ENCODE measurements at places on chromosomes 12 and 14.
A peak's percentile ranks its signal among the peaks of the same experiment; 100 is the strongest.

DNA sequence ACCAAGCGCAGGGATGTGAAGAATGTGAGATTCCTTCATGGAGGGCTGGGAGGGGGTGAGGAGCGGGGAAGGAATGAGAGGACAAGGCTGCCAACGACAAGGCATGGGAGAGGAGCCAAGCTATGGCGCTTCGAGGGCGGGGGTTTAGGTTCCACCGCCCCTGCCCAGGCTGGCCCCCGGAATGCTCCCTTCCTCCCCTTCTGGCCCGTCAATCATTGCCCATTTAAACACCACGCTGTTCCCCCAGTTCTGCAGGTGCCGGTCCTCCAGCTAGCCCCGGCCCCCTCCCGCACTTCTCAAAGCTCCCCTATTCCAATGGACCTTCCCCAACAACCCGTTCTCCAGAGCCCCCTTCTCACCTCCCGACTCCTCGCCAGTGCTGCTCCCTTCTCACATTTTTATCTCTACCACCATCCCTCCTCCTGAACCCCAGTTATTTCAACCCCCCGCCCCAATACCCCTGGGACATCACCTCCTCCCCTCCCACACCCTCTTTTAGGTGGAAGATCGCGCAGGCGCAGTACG is 428 bp downstream of the RNF41 start:
- no peak for DNase-seq

GRCh38 chr12:89951050-89951693 is 242.5 kb upstream of the ATP2B1 start:
- DNase-seq = peak; percentile 48

- no peak for DNase-seq
Observed at GRCh38 chr14:60241091-60241490, 7.9 kb upstream of the PPM1A start.

GRCh38 chr14:102474934-102475333 is 34.6 kb downstream of the ANKRD9 start:
- DNase-seq = no peak

DNA sequence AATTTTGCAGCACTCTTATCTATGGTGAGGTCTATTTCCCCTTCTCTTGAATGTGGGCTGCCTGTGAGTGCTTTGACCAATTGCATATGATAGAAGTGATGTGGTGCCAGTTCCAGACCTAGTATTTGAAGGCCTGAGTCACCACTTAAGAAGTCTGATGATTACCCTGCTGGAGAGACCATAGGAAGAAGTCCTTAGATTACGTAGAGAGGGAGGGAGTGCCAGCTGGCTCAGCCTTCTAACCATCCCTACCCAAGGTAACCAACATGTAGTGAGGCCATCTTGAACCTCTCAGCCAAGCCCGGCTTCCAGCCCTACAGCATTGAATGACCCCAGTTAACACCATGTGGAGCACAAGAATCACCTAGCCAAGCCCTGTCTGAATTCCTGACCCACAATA is 166.9 kb downstream of the NELL2 start:
- DNase-seq = no peak

- peak; percentile 22 for DNase-seq
Observed at GRCh38 chr14:94423453-94424056, 29.0 kb downstream of the SERPINA11 start.

DNA sequence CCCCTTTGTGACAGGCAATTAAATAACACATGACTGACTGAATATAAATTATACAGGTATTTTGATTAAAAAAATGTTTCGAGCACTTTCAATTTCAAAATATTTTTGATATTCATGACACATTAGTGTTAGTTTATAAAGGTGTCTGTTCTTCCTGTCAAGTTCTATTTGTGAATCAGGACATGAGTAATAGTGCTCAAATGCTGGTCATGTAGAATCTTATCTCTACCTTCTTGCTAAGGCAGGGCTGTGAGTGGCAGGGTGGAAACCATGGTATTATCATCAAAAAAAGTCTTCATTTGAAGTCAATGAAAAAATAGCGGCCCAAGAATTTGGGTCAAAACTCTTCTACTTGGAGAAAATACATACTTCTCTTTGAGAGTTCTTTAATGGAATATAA is 250.2 kb downstream of the DACT1 start:
- no peak for DNase-seq

GRCh38 chr12:89243771-89244170 is 108.5 kb downstream of the DUSP6 start:
- no peak for DNase-seq

GRCh38 chr12:64147011-64147631 is 75.0 kb downstream of the KICS2 start:
- no peak for DNase-seq

DNA sequence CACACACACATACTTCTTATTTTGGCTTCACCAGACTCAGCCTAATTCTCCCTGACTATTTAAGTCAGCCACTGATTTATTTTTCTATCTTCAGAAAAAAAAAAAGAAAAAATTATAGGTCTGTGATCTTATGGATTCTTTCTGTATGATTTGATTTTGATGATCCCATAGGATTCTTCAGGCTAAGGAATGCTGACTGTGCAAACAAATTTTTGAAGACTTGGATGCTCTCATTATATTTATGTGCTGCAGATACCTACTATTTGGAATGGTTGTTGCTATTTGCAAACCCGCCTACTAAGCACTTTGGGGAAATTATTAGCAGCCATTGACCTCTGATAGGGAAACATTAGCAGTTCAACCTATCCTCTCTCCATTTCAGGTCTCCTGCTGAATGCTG is 4.0 kb upstream of the ANO4 start:
- no peak for DNase-seq

- DNase-seq = no peak
Observed at GRCh38 chr14:40232302-40232701, 800.1 kb upstream of the FBXO33 start.

DNA sequence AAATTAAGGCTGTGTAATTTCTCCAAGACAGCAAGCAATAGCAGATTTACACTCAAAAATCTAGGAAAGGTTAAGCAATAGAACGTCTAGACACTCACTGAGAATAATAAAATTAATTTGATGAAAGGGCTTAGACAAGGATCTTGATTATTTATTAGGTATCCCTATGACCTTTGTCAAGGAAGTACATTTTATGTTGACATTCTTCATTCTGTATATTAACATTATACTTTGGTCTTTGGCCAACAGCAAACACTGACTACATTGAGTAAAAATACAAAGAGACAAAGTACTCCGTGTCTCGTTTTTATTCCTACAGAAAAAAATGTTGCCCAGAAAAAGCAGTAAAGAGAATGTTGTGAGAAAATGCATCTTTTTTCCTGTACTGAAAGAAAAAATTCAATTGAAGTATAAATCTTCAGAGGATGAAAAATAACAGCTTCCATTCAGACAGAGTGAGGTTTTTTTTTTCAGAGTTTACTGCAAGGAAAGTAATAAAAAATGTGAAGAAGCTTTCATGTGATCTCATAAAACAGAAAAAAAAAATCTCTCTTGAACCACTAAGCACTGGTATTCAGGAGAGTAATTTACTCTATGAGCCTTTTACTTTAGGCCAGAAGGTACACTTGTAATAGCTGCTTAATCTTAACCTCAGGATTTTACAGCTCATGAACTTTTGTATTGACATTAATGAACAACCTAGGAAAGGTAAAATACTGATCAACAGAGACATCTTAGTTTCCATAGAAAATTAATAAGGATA is 605.0 kb downstream of the FSCB start:
- no peak for DNase-seq

DNA sequence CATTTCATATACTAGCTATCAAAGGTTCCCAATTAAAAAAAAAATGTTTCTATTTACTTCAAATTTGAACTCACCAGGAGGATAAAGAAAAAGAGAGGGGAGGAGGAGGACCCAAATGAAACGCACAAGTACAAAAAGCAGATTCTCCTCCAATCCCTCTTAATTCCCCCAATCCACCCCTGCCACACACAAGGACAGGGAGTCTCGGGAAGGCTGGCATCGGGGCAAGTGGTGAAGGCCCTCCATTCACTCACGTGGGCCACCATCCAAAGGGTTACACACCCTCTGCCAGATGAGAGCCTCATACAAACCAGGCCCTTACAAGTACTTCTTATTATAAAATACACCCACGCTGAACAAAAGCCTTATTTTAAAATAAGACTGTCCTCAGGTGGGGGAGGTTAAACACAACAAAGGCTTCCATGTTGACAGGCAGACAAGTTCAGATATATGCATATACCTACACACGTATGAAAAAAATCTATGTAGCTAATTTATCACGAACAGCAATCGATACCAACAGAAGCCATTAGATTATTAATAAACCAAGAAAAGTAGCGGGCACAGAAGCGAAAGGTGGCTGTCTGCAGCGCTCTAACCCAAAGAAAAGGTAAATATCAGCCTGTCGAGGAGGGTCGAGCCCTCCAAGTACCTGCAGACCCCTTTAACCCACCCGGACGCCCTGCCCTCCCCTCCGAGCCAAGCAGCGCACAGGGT is 1.5 kb downstream of the ATP2B1 start:
- peak; percentile 25 for DNase-seq

DNA sequence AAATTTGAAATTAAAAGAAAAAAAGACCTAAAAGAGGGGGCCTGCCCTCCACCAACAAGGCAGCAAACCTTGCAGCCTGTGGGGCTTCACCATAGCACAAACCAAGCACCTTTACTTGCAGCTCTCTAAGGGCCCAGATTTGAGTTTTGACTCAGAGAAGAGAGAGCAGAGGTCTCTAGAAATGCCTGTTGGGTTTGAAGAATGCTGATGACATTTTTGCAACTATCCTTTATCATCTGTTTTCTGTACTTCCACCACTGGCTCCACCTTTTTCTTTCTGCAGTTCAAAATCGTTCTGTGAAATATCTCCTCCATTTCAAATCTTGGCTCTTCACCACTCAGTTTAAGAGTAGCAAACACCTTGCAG is 83.8 kb upstream of the HMGA2 start:
- DNase-seq = no peak

- no peak for DNase-seq
Observed at GRCh38 chr12:16955083-16955657, 349.2 kb upstream of the LMO3 start.

- no peak for DNase-seq
Observed at GRCh38 chr12:66599816-66600215, 79.1 kb downstream of the GRIP1 start.

DNA sequence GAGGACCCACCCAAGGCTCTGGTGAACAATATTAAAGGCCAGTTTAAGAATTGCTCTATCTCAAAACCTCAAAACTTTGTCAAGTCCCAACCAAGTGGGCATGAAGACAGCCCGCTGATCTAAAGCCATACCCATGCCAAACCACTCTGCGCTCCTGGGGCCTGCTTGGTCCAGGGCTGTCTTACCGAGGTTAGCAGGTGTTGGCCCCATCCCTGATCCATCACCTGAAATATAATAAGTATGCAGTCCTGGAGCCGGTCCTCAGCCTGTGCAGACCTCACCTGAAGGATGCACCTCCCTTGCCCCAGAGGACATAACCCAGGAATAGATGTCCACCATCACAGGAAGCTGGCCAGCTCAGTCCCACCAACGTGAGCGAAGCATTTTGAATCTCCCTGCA is 198.3 kb upstream of the FKBP4 start:
- no peak for DNase-seq

GRCh38 chr12:71947645-71948105 is 9.0 kb downstream of the TPH2 start:
- DNase-seq = no peak

- no peak for DNase-seq
Observed at GRCh38 chr12:103494734-103495468, 867 bp downstream of the C12orf42 start.

GRCh38 chr14:75885829-75886228 is 96.0 kb downstream of the TGFB3 start:
- DNase-seq = no peak

GRCh38 chr12:128980623-128981022 is 127.3 kb downstream of the GLT1D1 start:
- no peak for DNase-seq

DNA sequence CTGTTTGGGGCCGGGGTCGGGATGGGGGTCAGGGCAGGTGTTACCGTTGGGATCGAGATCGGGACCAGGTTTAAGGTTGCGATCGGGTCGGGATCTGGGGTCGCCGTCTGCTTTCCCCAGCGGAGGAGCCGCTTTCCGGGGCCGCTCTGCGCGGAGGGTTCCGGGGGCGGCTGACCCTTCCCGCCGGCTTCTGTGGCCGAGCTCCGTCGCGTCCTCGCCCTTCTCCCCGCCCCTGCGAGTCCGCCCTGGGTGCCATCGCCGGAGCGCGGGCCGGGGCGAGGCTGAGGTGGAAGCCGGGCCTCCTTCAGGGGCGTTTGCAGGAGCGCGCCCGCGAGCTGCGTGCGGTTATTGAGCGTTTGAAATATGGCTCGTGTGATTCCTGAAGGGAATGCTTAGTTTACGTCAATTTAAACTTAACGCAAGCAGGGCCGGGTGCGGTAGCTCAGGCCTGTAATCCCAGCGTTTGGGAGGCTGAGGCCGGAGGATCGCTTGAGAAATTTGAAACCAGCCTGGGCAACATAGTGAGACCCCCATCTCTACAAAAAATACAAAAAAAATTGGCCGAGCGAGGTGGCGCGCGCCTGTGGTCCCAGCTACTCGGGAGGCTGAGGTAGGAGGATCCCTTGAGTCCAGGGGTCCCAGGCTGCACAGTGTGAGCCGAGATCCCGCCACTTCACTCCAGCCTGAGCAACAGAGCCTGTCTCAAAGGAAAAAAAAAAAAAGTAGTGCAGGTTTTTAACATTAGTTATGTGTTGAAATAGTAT is 620 bp downstream of the PGAM5 start:
- no peak for DNase-seq

- no peak for DNase-seq
Observed at GRCh38 chr12:7175493-7175892, 14.0 kb upstream of the PEX5 start.

GRCh38 chr12:31519511-31519910 is 71.4 kb downstream of the DENND5B start:
- no peak for DNase-seq

DNA sequence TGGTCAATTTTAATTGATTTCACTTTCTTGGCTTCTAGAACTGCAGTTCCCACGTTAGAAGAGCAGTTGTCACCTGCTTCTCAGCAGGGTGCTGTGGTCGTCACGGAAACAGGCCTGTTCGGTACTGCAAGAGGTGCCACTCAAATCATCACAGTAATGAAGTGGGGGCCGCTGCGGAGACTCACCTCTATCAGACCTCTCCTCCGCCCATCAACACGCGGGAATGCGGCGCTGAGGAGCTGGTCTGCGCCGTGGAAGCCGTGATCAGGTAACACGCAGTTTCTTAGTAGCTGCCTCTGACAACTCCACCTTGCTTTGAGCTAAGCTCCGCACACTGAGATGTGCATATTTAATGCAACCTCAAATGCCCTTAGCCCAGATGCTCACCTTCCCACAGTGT is 107.2 kb downstream of the UNC79 start:
- no peak for DNase-seq

DNA sequence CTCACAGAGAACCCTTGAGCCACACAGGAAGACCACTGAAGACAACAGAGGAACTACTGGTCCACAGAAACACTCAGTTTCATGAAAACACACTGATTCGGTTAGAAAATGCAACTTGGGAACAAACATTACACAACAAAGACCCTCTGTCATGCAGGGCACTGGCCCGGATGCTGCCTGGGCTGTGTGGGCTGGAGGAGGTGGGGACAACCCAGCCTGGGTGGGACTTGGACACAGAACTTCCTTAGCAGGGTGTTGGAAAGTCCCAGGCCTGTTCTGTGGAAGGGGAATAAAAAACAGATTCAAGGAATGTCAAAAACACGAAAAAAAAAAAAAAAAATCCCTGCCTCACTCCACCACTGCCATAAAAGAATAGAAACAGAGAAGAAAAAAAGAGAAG is 181.0 kb downstream of the MON2 start:
- DNase-seq = no peak
